Trophoblast cell (in vitro differentiated cells and primary cell): ENCODE measurements at places on chromosomes 3 and 15.

DNA sequence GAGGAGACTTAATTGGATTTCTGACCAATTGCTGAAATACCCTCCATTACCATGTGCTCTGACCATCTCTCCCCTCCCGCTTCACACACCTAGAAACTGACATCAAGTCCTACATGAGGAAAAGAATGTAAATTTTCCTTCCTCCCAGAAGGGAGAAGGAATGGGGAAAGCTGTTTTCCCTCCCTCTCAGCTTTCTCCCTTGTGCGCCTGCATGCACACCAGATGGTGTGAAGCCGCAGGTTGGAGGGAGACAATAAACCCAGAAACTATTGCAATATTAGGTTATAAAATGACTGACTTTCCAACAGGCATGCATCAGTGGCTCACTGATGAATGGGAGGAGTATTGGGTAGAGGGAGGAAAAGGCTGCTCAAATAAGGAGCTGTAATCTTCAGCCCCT, 50.9 kb downstream of the MB21D2 start:
- no peak for DNase-seq

- no peak for DNase-seq
Measured at GRCh38 chr15:80052597-80053304, 6.7 kb upstream of the ZFAND6 start.

- DNase-seq, result peak; percentile 42
Measured at GRCh38 chr3:107208100-107208499, 169.1 kb upstream of the CCDC54 start.

DNA sequence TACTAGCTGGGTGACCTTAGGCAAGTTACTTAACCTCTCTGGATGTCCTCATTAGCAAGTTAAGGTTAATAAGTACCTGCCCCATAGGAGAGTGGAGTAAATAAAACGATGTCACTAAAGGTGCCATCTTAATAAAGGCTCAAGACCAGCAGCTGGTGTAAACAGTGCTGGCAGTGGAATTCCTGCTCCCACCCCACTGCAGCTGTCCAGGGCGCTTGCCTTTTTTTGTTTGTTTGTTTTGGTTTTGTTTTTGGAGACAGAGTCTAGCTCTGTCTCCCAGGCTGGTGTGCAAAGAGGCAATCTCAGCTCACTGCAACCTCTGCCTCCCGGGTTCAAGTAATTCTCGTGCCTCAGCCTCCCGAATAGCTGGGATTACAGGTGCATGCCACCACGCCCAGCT, 28.9 kb downstream of the IDH3A start:
- no peak for DNase-seq

- DNase-seq, result no peak
Measured at GRCh38 chr3:143814443-143814889, 33.8 kb downstream of the SLC9A9 start.

- DNase-seq, result peak; percentile 71
Measured at GRCh38 chr3:128505771-128506170, 12.8 kb upstream of the GATA2 start.

- DNase-seq, result no peak
Measured at GRCh38 chr15:63348392-63348791, 33.3 kb downstream of the CA12 start.

DNA sequence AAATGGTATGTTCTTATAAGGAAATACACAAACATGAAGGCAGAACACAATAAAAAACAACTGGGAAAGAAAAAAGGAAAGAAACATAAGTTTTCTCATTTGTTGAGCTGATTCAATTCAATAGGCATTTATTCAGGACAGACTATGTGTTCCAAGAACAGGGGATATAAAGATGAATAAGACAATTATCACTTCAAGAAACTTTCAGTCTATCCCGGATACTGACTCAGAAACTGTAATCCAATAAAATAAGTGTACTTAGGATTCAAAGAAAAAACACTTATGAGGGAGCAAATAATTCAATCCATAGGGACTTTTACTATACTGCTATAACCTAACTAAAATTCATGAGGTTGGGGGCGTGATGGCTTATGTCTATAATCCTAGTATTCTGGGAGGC, 3.5 kb upstream of the POPDC2 start:
- no peak for DNase-seq

DNA sequence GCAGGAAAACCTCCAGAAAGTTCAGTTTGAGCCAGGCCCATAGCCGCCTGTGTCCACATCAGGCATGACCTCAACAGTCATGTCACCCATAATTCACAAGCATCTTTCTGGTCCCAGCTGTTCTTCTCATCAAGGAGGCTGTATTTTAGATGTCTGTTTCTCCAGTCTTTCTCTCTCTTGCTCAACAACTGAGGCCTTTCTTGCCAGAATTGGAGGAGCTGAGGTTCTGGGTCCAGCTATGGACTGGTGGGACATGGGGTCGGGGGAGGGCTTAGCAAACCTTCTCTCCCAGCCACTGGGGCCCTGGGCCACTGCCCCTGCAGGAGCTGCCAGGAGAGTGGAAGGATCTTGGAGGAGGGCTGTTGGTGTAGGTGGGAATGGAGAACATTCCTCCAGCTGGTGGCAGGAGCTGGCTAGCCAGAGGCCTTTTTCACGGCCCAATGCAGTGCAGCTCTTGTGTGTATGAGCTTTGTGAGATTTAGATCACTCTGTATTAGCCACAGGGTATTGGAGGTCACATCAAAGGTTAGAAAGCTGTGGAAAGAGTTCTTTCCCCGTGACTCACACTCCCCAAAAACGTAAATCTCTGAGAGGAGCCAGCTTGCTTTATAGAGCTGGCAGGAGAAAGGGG, 23.5 kb downstream of the MAGEF1 start:
- no peak for DNase-seq

- no peak for DNase-seq
Measured at GRCh38 chr3:101527441-101527840, 14.4 kb upstream of the SENP7 start.

GRCh38 chr15:33198541-33198940, 4.0 kb upstream of the FMN1 start:
- no peak for DNase-seq

DNA sequence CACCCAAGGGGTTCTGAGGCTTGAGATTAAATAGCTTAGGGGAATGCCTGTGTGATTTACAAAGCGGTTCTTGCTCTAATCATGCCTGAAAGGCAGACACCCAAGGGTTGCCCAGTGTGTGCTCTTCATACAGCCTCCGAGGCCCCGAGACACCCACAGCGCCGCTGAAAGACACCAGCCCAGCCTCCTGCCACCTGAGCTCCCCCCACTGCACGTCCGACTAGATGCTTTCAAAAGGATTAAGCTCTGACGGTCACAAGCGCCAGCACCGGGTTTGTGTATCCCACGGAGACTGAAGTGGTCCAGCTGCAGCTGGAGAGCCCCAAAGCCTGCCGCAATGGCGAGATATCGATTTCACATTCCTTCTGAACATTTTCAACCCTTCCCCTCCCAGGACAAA, 50.3 kb downstream of the SPATA12 start:
- DNase-seq, result no peak

DNA sequence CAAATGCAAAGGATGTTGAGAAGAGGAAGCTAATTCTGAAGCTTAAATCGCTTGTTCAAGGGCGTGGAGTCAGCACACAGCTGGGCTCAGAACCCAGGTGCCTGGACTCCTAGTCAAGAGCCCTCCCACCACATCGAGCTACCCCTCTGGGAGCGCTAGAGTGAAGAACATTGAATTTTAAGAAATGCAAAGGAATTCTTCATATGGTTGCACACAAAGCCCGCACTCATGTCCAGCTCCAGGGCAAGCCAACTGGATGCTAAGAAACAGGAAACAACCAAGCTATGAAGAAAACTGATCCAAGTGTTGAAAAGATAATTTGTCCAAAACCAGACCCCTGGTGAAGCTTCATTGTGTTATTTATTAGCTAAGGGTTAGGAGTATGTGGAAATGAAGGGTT, 122.3 kb downstream of the ALDH1A2 start:
- DNase-seq, result no peak

GRCh38 chr15:101063212-101063611, 144.1 kb downstream of the LRRK1 start:
- no peak for DNase-seq

- DNase-seq, result no peak
Measured at GRCh38 chr3:63523100-63523499, 129.4 kb upstream of the SNTN start.

GRCh38 chr15:77797270-77797669, 164.6 kb upstream of the LINGO1 start:
- DNase-seq, result no peak

DNA sequence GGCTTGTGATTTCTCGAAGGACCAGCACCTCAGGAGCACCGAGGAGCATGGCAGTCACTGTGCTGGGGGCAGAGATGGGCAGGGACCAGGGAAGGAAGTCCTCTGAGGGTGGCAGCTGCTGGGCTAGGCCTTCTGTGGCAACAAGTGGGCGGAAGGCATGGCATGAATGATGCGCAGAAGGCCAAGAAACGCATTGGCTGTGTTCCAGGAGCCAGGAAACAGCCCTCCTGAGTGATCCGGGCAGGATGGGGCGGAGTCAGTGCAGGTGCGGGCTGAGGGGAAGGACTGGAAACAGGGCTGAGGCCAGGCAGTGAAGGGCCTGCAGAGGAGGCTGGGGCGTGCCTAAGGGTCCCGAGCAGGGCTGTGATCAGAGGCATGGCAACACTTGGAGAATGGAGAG, 23.6 kb downstream of the MRPS11 start:
- DNase-seq, result peak; percentile 8

DNA sequence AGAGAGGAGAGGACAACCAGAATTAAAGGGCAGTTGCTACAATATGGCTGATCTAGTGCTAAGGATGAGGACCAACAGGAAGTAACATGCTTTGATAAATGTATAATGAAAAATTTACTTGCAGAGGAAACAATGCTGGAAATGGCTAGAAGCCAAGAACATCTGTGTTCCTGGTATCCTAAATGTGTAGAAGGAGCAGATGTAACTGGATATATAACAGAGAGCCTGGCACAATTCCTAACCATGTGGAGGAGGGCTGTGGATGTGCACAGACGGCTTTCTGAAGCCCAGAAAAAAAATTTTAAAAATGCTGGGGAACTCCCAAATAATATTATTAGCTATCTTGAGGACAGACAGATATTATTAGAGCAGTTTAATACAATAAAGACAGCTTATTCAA, 159.4 kb upstream of the GBE1 start:
- DNase-seq, result no peak

DNA sequence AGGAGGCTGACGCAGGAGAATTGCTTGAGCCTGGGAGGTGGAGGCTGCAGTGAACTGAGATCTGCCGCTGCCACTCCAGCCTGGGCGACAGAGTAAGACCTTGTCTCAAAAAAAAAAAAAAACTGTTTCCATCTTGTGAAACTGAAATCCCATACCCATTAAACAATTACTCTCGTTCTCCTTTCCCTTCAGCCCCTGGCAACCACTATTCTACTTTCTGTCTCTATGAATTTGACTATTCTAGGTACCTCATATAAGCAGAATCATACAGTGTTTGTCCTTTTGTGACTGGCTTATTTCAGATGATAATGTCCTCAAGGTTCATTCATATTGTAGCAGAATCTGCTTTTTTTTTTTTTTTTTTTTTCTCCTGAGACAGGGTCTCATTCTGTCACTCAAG, 51.5 kb upstream of the UBE2E1 start:
- DNase-seq, result no peak

DNA sequence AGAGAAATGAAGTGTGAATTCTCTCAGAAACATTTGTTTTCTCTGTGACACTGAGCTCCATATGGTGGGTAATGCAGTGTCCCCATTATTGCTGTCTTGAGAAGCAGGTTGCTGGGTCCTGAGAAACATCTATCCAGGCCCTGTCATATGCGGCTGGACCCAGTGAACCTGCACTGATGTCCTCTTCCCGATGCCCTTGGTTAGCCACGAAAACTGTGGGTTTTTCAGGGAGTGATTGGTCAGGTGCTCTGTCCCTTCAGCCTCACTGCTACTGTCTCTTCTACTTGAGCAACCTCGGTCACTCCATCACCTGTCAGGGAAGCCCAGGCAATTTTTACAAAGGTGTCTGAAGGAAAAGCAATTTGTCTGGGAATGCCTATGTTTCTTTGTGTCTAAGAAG, 77.0 kb downstream of the SLC7A14 start:
- no peak for DNase-seq

DNA sequence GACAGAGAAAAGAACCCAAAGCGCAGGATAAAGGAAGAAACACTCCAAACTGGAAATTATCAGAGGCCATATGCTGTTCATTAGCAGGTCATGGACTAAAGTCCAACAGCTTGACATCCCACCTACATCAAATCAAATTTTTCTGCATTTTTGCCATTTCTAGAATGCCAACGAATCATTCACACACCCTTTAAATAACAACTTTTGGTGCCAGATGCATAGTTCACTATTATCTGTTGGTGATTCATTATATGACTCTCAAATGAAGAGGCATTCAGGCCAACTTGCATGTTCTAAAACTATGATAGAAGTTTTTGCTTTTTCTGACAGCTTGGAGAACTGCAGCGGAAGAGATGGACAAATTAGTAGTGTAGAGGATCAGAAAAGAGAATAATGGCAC, 529.8 kb upstream of the NAALADL2 start:
- no peak for DNase-seq

GRCh38 chr15:80660119-80660518, 35.0 kb upstream of the ABHD17C start:
- DNase-seq, result peak; percentile 53

DNA sequence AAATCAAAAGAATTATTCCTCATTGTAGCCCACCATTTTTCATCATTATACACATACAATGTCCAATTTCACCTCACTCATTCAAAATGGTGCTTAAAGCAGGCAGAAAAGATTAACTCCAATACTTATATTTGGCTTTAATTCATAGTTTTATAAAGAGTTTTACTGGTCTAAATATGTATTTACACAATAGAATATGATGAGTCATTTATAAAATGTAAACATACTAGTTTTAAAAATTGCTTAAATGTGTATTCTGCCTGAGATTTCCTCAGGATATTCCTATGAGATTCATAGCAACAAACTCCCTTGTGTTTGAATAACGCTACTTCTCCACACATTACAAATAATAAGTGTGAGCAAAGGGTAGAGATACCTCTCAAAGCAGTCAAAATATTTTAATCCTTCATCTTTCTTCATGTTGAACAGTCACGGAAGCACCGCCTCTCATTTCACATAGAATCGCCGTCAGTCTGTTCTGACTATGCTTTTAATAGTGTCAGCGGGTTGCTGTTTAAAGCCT, 75.7 kb upstream of the GBE1 start:
- DNase-seq, result no peak

- peak; percentile 45 for DNase-seq
Measured at GRCh38 chr15:69893863-69894262, 203.9 kb downstream of the TLE3 start.

DNA sequence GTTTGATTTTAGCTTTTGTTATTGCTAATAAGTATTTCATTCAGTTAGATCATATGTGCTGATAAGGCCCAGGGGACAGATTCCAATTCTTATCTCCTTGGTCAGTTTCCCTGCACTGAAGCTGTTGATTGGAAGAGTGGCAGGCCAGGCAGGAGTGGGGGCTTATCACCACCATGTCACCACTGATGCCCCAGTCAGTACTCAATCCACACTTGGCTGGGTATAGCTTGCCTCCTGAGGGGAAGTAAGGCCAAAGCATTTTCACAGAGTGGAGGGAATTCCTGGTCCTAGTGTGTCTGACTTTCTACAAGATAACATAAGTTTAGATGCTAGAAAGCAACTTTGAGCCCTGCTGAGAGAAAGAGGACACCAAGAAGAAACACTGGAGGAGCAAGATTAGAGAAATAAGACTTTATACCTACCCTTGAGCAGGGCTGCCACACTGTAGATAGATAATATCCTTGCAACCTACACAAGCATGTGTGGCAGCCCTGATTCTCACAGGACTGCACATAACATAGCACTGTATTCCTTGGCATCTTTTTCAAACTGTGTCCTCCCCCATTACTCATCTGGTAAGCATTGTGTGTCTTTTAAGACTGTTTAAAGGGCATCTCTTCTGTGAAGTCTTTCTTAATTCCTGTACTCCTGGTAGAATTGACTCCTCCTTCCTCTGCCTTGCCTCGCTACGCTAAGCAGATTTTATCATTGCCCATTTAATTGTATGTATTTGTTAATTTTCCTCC, 24.3 kb downstream of the OXNAD1 start:
- DNase-seq, result no peak
